ENCODE measurements at places on chromosomes 4 and X.

GRCh38 chrX:106999002-106999975 is 723 bp downstream of the MORC4 start:
- peak; percentile 61 for DNase-seq

GRCh38 chr4:138290805-138291204 is 48.7 kb upstream of the SLC7A11 start:
- DNase-seq = no peak

DNA sequence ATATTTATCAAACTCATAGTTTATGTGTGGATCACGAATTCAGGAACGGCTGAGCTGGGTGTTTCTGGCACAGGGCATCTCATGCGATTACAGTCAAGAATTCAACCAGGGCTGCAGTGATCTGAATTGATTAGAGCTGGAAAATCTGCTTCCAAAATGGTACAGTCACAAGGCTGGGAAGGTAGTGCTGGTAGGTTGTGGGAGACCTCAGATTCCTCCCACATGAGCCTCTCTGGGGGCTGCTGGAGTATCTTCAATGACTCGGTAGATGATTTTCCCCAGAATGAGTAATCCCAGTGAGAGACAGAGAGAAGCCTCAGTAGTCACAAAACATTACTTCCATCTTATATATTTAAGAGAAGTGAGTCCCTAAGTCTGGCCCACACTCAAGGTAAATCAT is 36.2 kb upstream of the PRDX4 start:
- DNase-seq = no peak

DNA sequence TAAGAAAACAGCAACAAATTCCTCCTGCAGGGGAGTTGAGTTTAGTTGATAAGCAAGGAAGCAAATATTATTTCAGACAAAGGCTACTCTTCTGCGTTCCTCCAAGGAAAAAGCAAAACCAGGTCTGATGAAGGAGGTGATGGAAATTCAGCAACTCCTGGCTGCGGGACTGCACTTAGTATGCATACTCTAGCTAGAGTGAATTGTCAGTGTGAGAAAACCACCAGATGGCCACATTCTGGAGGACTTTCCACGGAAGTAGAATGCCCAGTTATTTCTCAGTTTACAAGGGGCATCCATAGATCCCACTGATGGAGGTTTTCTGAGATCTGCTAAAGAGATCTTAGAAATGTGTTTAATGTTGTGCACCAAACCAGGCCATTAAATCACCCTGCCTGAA is 338.6 kb upstream of the PUDP start:
- no peak for DNase-seq

- no peak for DNase-seq
Observed at GRCh38 chr4:26151615-26152014, 169.2 kb upstream of the RBPJ start.

DNA sequence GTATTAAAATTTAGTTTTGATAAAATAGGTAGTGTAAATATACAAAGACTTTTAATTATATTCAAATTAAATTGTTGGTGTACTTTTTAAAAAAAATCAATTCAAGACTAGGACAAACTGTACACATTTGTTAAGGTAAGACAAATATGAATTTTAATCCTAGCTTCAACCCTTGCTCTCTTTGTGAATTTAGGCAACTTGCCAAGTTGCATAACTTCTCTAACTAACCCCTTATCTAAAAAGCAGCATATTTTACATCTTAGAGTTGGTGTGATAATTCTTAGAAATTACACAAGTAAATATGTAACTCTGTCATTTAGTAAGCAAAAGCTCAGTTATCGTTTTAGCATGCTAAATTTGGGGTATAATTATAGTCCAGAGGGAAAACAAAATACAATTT is 78.1 kb upstream of the FSTL5 start:
- peak; percentile 39 for DNase-seq

DNA sequence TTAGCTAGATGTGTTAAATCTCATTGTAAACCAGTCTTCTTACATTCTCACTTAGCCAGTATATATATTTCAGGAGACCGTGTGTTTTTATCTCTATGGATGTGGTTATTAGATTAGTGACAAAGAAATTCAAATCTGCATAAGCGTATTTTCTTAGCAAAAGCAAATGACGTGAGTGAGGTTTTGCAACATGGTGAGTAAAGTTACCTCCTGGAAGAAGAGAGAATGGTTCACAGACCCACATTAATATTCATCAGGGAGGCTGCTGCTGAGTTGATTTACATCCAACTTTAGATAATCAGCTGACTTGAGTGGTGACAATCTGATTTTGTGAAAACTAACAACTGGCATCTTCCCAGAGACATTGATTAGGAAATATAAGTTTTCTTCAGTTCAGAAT is 589.9 kb upstream of the GALNT7 start:
- no peak for DNase-seq

- no peak for DNase-seq
Observed at GRCh38 chr4:25818876-25819275, 43.9 kb downstream of the SEL1L3 start.

DNA sequence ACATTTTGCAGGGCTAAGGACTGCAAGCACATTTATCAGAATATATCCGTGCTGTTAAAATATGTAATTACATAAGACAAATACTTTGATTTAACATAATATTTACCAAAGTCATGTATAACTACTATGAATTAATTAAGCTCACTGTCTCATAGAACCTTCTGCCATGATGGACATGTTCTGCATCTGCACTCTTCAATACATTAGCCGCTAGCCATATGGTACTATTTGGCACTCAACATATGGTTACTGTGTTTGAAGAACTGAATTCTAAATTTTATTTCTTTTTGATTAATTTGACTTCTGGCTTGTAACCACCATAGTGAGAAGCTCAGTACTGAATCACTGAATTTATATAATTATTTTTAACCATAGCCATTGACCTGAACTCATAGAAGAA is 427.0 kb upstream of the TRAM1L1 start:
- DNase-seq = peak; percentile 69

DNA sequence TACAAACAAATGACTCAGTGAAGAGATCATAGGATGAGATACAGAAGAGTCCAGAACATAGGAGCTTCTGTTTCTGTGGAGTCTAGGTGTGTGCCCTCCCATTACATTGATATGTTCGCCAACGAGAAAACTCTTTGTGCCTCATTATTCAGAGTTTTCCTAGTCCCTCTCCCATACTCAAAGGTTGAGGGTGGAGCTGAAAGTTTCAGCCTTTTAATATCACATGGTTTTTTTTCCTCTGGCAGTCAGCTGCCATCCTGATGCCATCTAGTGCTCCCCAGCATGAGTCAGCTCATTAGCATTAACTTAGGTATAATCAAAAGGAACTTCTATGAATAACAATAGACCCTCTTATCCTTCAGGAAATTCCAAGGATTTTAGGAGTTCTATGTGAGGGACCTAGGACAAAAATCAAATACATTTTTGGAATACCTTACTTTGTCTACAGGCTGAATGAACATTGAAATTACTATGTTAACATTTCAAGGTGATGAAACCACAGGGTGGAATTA is 559.6 kb upstream of the AMOT start:
- no peak for DNase-seq

DNA sequence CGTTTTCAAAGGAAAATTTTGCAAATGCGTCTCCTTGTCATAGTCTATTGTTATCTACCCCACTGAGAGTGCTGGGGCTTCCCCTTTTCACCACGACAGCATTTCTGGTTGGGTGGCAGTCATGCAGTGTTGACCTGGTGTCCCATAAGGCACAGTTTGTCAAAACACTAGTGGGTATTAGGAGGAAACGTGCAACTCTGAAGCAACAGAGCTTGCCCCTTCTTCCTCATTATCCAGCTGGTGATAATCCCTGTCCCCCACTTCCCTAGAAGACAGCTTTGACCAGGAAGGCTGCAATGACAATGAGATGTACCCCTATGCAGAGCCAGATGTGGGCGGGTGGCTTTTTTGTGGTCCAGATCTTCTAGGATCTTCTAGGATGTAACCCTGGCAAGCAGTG is 1.8 kb downstream of the TBC1D1 start:
- DNase-seq = no peak

DNA sequence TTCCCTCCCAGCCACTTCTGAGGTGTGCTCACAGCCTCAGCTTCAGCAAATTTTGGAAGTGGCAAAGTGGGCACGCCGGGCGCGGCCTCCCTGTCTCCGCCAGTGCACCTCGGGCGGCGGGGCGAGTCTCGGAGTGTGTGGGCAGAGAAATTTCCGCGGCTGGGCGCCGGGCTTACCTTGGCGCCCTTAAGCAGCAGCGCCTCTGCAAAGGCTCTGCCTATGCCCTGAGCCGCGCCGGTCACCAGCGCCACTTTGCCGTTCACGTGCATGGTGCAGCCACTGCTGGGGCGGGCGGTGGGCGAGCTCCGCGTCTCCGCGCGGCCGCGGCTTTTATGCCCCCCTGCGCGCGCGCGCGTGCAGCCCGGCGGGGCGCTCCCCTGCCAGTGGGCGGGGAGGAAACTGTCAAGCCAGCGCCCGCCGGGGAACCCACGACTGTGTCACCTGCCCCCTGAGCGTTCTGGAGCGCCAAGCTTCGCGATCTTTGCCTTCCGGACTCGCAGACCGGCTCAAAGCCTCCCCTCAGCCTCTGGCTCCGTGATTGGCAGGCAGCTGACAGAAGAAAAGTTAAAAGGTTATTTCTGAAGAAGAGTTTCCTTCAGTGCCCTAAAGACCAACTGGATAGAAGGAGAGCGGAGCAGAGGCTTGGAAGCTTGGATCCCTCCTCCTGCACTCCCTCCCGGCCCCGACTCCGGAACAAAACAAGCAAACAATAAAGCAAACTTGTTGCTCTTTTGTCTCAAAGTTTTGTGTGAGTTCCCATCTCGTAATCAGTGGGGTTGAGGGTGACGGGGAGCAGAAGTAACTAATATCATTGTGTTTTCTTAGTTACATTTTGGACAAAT is at the start of gene HPGD:
TSS of gene HPGD (minus strand) at position 306 of the 842 bp plus-strand sequence. CDS start at position 269, 37 bp downstream.
- peak; percentile 81 for DNase-seq

DNA sequence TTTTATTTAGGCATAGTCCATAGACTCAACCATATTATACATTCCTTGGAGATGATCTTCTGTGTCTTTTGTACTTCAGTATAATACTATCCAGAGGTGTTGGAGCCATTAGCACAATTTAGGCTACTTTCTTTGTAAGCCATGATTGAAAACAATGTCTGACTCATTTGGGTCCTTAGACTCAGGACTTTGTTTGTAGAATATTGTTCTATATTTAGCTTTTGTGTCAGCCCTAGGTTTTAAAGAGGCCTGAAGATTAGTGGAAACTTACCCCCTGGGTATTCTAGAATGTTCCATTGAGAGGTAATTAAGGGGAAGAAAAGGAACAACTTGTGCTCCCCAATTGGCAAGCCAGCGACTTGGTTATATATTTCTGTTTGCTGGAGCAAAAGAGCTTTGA is 145.2 kb upstream of the SCML1 start:
- no peak for DNase-seq

- no peak for DNase-seq
Observed at GRCh38 chr4:173860094-173860493, 330.1 kb upstream of the HAND2 start.

- no peak for DNase-seq
Observed at GRCh38 chrX:41445171-41445570, 2.0 kb upstream of the NYX start.

DNA sequence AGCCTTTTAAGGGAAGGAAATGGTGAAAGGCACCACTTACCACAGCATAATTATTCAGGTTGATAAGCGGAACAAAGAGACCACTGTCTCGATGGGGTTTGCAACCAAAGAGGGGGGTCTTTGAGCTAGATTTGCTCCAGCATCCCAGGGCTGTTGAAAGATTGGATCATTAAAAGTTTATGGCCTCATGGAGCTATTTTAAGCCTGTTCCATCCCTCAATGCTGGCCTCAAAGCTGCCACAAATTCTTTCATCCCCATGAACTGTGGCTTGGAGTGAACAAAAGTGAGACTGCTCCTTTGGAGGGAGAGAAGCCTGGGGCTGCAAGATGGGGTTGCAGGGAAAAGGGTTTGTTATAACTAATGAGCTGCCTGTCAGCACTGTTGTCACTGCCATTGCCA is 209.8 kb downstream of the RTL9 start:
- no peak for DNase-seq

DNA sequence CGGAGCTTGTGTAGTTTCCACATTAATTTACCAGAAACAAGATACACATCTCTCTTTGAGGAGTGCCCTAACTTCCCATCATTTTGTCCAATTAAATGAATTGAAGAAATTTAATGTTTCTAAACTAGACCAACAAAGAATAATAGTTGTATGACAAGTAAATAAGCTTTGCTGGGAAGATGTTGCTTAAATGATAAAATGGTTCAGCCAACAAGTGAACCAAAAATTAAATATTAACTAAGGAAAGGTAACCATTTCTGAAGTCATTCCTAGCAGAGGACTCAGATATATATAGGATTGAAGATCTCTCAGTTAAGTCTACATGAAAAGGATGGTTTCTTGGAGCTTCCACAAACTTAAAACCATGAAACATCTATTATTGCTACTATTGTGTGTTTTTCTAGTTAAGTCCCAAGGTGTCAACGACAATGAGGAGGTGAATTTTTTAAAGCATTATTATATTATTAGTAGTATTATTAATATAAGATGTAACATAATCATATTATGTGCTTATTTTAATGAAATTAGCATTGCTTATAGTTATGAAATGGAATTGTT is at the start of gene FGB:
TSS of gene FGB (plus strand) at position 315 of the 558 bp plus-strand sequence. CDS start at position 323, 8 bp downstream.
- no peak for DNase-seq

Data from NCI-H69 (cell line).